ENCODE measurements at places on chromosomes 6 and 20.

GRCh38 chr20:43824309-43825050 is 90.2 kb upstream of the TOX2 start:
- no peak overlapping the region for H3K4me3 ChIP-seq
- H3K4me1 ChIP-seq: peaks cover 14% of the 10 kb centered on the region
- no peak overlapping the region for H3K27ac ChIP-seq
- peaks cover 9% of the 10 kb centered on the region for H3K27me3 ChIP-seq
- DNase-seq: no peak

- no peak overlapping the region for H3K27ac ChIP-seq
- H3K36me3 ChIP-seq: peaks cover 58% of the 10 kb centered on the region
- no peaks in the 10 kb centered on the region for H3K27me3 ChIP-seq
- DNase-seq: peak; percentile 58
These were observed 58.5 kb downstream of the SCAF8 start for GRCh38 chr6:154791556-154792317.

GRCh38 chr6:168125429-168126001 is 46.5 kb upstream of the FRMD1 start:
- H3K36me3 ChIP-seq: no peaks in the 10 kb centered on the region
- H3K27me3 ChIP-seq: peaks cover 33% of the 10 kb centered on the region
- no peaks in the 10 kb centered on the region for H3K4me1 ChIP-seq
- no peak for DNase-seq

- DNase-seq: peak; percentile 92
- H3K4me1 ChIP-seq: peaks cover 23% of the 10 kb centered on the region
- H3K27ac ChIP-seq: peak overlapping the region; percentile 85
- H3K36me3 ChIP-seq: no peaks in the 10 kb centered on the region
- no peaks in the 10 kb centered on the region for H3K27me3 ChIP-seq
These were observed 68.8 kb upstream of the EPB41L1 start for GRCh38 chr20:36085686-36086267.

GRCh38 chr6:4381381-4381780 is 246.0 kb upstream of the ECI2 start:
- no peaks in the 10 kb centered on the region for H3K36me3 ChIP-seq
- peaks cover 5% of the 10 kb centered on the region for H3K4me1 ChIP-seq
- no peaks in the 10 kb centered on the region for H3K27me3 ChIP-seq
- no peak overlapping the region for H3K27ac ChIP-seq
